ENCODE measurements at places on chromosomes 6 and 20.

- H3K4me3 ChIP-seq, result no peak overlapping the region
- peak overlapping the region; percentile 74 for H3K27ac ChIP-seq
Observed at GRCh38 chr6:56372406-56372995, 125.1 kb upstream of the COL21A1 start.

GRCh38 chr6:23522792-23523547, 603.0 kb upstream of the NRSN1 start:
- no peak overlapping the region for H3K27ac ChIP-seq
- DNase-seq, result no peak
- no peaks in the 10 kb centered on the region for H3K4me1 ChIP-seq
- no peak overlapping the region for H3K4me3 ChIP-seq
- no peaks in the 10 kb centered on the region for H3K36me3 ChIP-seq
- H3K27me3 ChIP-seq, result peaks cover 2% of the 10 kb centered on the region

DNA sequence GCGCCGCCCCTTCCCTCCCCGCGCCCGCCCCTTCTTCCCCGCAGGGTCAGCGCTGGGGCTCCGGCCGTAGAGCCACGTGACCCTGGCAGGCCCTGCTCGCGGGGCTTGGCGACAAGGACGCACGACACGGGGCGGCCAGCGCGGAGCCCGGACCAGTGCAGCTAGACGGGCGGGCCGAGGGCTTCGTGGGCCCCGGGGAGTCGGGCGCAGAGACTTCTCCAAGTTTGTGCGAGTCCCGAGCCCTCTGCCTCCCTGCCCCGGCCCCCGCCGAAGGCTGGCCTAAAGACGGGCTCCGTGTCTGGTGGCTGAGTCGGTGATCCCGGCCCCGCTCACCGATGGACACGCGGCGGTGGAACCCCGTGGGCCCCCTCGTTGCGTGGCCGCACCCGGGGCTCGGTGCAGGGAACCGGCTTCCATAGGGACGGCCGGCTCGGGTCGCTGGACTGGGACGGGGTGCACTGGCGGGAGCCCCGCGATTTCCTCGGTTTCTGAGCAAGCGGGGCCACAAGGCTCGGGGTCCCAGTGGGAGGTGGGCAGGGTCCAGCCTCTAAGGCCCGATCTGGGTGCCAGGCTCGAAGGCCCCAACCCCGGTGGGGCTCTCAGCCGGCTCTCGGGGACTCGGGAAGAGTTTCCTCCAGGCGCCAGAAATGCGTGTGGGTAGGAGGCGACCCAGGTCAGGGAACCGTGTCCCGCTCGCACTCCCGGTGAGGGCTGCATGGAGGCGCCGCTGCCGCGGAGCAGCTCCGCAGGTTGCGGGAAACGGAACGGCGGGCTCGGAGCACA, 452 bp upstream of the GATA5 start:
- no peaks in the 10 kb centered on the region for H3K27me3 ChIP-seq
- peaks cover 19% of the 10 kb centered on the region for H3K4me1 ChIP-seq
- no peak for DNase-seq
- peak overlapping the region; percentile 51 for H3K4me3 ChIP-seq

DNA sequence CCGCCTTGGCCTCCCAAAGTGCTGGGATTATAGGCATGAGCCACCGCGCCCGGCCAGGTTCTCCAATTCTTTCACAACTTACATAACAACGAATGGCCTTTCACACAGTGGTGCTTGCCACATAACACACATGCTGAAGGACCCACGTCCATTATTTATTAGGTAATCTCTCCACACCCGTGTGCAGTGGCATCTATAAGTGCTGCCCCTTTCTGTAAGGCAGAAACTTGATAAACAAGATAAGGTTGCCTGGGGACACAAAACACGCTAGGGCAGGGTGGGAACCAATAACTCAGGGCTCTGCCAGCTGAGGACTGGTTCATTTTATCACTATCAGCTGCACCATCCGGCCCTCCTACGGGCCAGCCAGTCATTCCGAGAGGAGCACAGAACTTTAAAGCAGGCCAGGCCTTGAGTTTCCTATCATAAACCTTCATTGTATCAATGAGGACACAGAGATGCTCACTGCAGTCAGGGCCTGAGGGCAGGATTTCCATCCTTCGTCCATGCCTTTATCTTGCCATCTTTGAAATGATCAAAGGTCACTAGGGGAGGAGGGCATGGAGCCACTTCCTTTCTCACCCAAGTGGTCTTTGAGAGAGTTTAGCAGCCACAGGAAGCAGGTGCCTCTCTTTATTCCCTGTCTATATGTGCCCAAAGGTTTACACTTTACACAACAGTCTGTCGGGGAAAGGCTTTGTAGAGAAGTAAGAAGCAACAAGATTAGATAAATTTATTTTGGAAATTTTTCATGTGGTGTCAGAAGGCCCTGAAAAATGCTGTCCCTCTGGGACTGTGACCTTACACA, 37.6 kb downstream of the GPLD1 start:
- H3K27ac ChIP-seq, result no peak overlapping the region
- DNase-seq, result no peak
- H3K36me3 ChIP-seq, result peaks cover 5% of the 10 kb centered on the region
- no peaks in the 10 kb centered on the region for H3K4me1 ChIP-seq

DNA sequence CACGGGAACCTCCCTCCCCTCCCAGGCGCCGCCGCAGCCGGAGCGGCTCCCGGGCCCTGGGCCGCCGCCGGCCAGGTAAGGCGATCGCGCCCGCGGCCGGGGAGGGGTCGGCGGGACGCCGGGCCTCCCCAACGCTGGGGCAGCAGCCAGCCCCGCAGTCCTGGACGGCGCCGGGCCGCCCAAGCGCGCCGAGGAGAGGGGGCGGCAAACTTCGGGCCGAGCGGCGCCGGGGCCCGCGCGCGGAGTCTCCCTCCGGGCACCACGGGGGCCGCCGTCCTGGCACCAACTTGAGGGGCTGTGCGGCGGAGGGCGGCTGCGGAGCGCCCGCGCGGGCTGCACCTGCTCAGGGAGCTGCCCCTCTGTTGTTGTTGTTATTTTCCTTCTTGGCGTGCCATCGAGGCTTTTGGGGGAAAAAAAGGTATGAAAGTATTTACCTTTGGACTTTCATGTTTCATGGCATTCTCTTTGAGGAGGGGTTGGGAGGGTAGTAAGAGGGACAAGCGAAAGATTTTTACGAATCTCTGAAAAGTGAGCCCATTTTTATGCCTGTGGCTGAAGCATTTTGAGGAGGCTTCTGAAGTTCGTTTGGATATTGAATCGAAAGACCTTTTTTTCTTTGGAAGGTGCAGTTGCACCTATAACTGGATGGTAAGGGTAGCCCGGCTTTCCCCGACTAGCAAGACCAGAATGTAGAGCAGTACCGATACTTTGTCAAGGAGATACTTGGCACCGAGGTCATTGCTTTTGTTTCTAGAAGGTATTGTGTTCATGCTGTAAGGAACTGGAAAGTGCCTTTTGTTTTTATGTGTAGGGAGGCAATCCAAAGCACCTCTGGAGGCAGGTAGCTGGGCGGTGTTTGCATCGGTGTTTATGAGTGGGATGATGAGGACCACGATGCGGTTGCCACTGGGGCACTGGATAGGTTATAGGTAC, at the start of gene RNF182:
TSS of gene RNF182 (plus strand) at position 4 of the 933 bp plus-strand sequence. CDS start 52,168 bp downstream, outside the sequence.
- H3K36me3 ChIP-seq, result no peaks in the 10 kb centered on the region
- peak within 1 kb of the TSS; percentile 57 for H3K4me3 ChIP-seq
- H3K27me3 ChIP-seq, result peaks cover 10% of the 10 kb centered on the region
- H3K27ac ChIP-seq, result no peak within 1 kb of the TSS
- no peaks in the 10 kb centered on the region for H3K4me1 ChIP-seq

DNA sequence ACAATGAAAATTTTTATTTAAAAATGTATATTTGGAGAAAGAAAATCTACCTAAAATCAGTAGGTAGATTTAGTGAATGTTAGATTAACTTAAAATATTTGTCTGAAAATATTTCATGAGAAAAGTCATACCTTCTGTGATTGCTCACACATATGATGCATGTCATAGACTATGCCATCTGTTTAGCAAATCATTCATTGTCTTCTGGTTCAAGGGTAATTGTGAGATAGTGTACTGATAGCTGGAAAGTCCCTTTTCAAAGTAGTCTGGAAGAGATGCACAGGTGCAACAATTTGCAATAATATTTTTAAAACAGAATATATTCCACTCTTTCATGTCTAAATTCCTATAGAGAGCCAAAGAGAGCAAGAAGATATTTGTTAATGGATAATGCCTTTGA, 21.0 kb upstream of the RNF217 start:
- no peak overlapping the region for H3K27ac ChIP-seq
- DNase-seq, result no peak
- peaks cover 8% of the 10 kb centered on the region for H3K36me3 ChIP-seq
- H3K27me3 ChIP-seq, result no peaks in the 10 kb centered on the region
- H3K4me1 ChIP-seq, result no peaks in the 10 kb centered on the region

GRCh38 chr6:17268114-17268513, 13.0 kb upstream of the RBM24 start:
- no peaks in the 10 kb centered on the region for H3K27me3 ChIP-seq
- H3K4me1 ChIP-seq, result peaks cover 31% of the 10 kb centered on the region
- no peak overlapping the region for H3K4me3 ChIP-seq
- no peak for DNase-seq
- H3K36me3 ChIP-seq, result no peaks in the 10 kb centered on the region
- peak overlapping the region; percentile 83 for H3K27ac ChIP-seq

- no peak overlapping the region for H3K4me3 ChIP-seq
- no peak for DNase-seq
- H3K27me3 ChIP-seq, result no peaks in the 10 kb centered on the region
- peaks cover 26% of the 10 kb centered on the region for H3K4me1 ChIP-seq
Observed at GRCh38 chr6:117509021-117509420, 26.5 kb downstream of the DCBLD1 start.

- H3K4me1 ChIP-seq, result peaks cover 75% of the 10 kb centered on the region
- peak overlapping the region; percentile 46 for H3K4me3 ChIP-seq
- no peaks in the 10 kb centered on the region for H3K36me3 ChIP-seq
- no peaks in the 10 kb centered on the region for H3K27me3 ChIP-seq
Observed at GRCh38 chr6:17418281-17419188, 25.1 kb downstream of the CAP2 start.

DNA sequence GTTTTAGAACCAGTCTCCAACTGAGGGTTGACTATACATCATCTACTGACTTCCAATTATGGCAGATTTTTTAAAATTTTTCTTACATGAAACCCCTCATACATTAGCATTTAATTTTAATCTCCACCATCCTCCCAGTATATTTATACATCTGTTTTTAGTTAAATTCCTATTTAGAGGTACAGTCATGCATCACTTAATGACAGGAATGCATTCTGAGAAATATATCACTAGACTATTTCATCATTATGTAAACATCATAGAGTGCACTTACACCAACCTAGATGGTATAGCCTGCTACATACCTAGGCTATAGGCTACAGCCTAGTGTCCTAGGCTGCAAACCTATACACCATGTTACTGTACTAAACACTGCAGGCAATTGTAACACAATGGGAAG, 316.7 kb upstream of the MARCKS start:
- no peak overlapping the region for H3K27ac ChIP-seq
- no peaks in the 10 kb centered on the region for H3K4me1 ChIP-seq
- no peak for DNase-seq

GRCh38 chr6:157570752-157571151, 189.8 kb downstream of the ZDHHC14 start:
- H3K27ac ChIP-seq, result no peak overlapping the region
- H3K36me3 ChIP-seq, result no peaks in the 10 kb centered on the region
- no peak overlapping the region for H3K4me3 ChIP-seq
- H3K4me1 ChIP-seq, result peaks cover 23% of the 10 kb centered on the region
- DNase-seq, result no peak

DNA sequence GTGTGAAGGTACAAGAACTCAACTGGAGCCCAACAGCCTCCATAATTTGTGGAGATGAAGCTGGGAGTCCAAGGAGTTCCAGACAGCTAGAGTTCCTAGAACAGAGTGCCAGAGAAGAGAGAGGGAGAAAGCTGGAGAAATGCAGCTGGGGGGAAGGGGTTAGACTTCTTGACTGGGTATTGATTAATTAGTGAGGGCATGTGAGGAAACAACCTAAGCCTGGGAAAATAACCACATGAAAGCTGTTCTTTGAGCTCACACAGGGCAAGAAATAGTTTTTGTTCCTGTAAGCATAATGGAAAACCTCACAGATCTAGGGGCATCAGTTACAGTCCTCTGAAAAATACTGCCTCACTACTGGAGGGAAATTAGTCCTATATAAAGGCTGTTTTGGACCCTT, 230.5 kb upstream of the FKBP1C start:
- no peak overlapping the region for H3K27ac ChIP-seq
- no peaks in the 10 kb centered on the region for H3K36me3 ChIP-seq
- no peak overlapping the region for H3K4me3 ChIP-seq
- no peaks in the 10 kb centered on the region for H3K4me1 ChIP-seq
- no peaks in the 10 kb centered on the region for H3K27me3 ChIP-seq
- DNase-seq, result no peak

DNA sequence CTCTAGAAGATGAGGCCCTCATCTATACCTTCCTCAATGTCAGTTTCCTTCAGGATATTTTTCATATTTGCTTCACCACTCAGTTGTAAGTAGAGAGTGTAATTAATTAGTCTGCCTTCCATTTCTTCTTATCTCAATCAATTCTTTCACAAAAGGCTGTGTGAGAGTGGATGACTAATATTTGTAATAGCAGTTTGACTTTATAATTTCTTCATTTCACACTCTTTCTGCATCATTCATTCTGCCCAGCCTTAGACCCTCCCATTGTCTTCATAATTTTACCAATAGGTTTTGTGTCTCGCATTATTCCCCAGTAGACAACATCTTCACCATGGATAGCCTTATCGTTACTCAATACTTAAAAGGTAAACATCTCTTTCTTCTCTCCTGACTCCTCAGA, 1239.3 kb upstream of the MAP3K7 start:
- DNase-seq, result no peak
- H3K36me3 ChIP-seq, result no peaks in the 10 kb centered on the region
- no peak overlapping the region for H3K4me3 ChIP-seq
- H3K27ac ChIP-seq, result no peak overlapping the region

- no peak for DNase-seq
- no peak overlapping the region for H3K27ac ChIP-seq
- peaks cover 3% of the 10 kb centered on the region for H3K4me1 ChIP-seq
- no peaks in the 10 kb centered on the region for H3K27me3 ChIP-seq
- H3K36me3 ChIP-seq, result no peaks in the 10 kb centered on the region
Observed at GRCh38 chr6:33434961-33435360, 15.1 kb downstream of the SYNGAP1 start.

DNA sequence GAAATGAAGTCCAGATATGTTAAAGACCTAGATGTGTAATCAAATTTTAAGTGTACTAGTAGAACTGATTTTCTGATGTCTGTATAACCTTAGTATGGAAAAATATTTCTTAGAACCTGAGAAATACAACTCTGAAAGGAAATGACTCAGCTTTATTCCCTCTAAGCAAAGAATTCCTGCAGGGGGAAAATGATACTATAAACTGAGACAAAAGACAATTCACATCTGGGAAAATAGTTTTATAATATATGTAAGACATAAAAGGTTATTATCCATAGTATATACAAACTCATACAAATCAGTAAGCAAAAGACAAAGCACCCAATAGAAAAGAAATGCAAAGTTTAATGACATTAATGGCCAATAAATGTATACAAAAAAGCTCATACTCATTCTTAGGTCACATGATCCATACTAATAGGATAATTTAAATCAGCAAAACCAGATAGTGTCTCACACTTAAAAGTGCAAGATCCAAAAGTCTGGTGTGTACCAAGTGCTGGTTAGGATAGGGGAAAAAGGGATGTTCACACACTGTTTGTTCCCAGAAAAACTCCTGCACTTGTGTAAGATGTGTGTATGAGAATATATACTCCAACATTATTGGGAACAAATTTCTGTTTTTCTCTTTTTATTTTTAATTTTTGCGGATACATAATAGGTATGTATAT, 22.6 kb downstream of the RNF217 start:
- H3K4me3 ChIP-seq, result no peak overlapping the region
- no peak for DNase-seq
- peaks cover 21% of the 10 kb centered on the region for H3K4me1 ChIP-seq
- no peaks in the 10 kb centered on the region for H3K36me3 ChIP-seq
- no peak overlapping the region for H3K27ac ChIP-seq

- no peaks in the 10 kb centered on the region for H3K4me1 ChIP-seq
- no peak overlapping the region for H3K27ac ChIP-seq
- no peaks in the 10 kb centered on the region for H3K27me3 ChIP-seq
Observed at GRCh38 chr20:37154684-37155298, 24.3 kb upstream of the RPN2 start.

All from psoas muscle (tissue), 8 donors.